ENCODE measurements at places on chromosomes 4 and X. TPM values are rescaled to one million over a fixed set of nuclear protein-coding genes. Genes with fewer than 3 reads are reported as not detected.

ACE2 gene
- not detected for total RNA-seq

DNA sequence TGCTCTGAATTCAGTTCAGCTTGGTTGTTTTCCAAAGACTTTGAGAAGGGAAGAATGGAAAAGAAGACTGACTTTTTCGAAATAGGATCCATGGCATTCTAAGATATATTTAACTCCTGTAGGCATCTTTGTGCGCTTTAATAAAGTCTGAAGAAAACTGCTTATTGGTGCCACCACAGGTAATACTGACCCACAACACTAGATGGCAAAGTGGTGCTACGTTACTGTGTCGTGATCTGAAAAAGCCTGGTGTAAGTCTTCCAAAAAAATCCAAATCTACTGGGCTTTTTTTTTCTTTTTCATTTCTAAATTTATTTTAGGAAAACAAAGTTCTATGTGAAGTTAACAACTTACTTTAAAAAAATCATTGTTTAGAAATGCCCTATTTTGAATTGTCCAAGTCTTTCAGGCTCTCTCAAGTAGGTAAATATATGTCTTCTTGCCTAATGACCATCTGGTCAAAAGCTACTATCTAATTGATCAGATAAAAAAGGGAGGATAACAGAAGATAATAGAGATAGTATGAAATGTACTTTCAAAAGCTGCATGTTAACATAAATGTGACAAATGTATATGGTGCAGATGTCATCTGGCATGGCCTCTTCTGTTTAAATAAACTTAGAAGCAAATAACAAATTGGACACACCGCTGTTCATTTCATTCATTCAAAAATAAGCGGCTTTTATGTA, 47.0 kb upstream of the MID1IP1 start:
- DNase-seq: no peak

DNA sequence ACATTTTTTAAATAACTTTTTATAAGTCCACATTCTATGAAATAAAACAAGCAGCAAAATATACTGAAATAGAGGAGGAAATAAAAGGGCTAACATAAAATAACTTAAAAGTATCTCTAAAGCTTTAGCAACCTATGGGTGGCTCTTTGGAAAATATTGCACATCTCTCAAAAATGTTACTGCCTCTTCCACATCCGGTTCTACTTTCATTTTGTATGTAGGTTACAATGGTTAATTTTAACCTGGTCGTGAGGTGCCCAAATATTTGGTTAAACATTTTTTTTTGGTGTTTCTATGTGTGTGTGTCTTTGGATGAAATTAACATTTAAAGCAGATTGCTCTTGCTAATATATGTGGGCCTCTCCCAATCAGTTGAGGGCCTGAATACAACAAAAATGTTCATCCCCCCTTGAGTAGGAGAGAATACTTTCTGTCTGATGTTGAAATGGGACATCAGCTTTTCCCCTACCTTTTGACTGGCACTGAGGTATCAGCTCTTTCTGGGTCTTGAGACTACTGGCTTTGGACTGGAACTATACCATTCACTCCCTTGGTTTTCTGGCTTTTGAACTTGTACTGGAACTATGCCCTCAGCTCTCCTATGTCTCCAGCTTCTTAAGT, 353.0 kb downstream of the ADAM29 start:
- DNase-seq: no peak

GABRG1 gene
- total RNA-seq: not detected

GPR119 gene
- total RNA-seq: not detected

DNA sequence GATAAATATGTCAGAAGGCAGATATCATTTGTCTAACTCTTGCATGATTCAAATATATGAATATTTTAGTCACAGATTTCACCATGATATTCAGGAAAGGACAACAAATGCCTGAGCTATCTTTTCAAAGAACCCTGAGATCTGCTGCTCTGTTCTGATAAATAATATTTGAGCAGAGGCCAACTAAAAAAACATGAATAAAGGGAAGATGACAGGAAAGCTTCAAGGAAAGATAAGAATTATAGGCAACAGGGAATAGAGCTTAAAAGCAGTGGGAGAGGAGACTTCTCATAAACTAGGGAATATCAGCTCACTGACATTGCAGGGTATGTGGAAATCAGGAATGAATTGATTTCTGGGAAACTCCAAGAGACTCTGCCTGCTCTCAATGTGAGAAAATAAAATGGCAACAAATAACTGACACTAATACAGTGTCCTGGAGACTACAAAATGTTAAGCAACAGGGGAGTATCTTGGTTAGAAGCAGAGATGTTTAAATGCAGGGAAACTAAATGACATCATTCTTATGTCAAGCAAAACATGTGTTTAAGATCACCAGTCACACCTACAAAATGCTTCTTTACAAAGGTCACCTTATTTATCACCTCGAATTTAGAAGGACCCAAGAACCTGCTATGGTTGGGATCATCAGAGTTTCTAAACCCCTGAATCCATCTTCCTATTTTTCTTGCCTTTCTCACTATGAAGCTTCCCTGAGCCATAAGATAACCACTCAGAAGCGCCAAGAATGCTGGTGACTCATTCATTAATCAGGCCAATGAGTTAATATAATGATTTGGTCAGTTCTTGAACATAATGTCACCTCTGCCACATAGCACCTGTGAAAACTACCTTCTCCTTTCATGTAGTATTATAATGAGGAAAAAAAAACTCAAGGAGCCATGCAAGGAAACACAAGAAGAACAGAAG, 78.1 kb downstream of the NDST3 start:
- no peak for DNase-seq

DNA sequence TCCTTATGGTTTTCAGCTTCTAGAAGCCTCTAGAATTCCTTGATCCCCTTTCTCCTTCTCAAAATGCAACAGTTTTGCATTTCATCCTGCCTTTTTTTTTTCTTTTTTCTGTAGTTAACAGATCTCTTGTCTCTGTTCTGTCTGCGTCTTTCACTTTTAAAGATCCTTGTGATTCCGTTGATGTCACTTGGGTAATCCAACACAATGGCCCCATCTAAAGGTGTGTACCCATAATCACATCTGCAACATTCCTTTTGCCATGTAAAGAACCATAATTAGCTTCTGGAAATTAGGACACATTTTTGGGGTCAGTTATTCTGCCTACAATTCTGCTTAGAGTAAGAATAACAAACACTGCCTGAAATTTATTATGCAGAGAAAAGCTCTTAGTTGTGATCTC, 1180.9 kb upstream of the ADGRL3 start:
- DNase-seq: no peak

SPATA18 gene
- total RNA-seq: not detected

FANCB gene
- 3.7 TPM for total RNA-seq

- peak; percentile 15 for DNase-seq
Measured at GRCh38 chrX:40201329-40201885, 103.6 kb upstream of the BCOR start.

IL21 gene
- not detected for total RNA-seq

ERAS gene
- total RNA-seq: not detected

CTAG2 gene
- 12.0 TPM for total RNA-seq

UGT2A1 gene
- total RNA-seq: not detected

GRCh38 chrX:81195712-81196111, 6.0 kb downstream of the HMGN5 start:
- DNase-seq: peak; percentile 38

GRCh38 chr4:121784975-121785374, 16.1 kb upstream of the EXOSC9 start:
- no peak for DNase-seq

GRCh38 chrX:153582896-153583295, 16.0 kb downstream of the CCNQ start:
- DNase-seq: peak; percentile 81

SCLT1 gene
- 22.1 TPM for total RNA-seq

GRCh38 chrX:119885554-119886428, 9.9 kb upstream of the AKAP14 start:
- no peak for DNase-seq

- no peak for DNase-seq
Measured at GRCh38 chr4:96744676-96745075, 904.8 kb downstream of the PDHA2 start.

FATE1 gene
- not detected for total RNA-seq

- no peak for DNase-seq
Measured at GRCh38 chr4:2906218-2906617, 57.0 kb downstream of the NOP14 start.

DNA sequence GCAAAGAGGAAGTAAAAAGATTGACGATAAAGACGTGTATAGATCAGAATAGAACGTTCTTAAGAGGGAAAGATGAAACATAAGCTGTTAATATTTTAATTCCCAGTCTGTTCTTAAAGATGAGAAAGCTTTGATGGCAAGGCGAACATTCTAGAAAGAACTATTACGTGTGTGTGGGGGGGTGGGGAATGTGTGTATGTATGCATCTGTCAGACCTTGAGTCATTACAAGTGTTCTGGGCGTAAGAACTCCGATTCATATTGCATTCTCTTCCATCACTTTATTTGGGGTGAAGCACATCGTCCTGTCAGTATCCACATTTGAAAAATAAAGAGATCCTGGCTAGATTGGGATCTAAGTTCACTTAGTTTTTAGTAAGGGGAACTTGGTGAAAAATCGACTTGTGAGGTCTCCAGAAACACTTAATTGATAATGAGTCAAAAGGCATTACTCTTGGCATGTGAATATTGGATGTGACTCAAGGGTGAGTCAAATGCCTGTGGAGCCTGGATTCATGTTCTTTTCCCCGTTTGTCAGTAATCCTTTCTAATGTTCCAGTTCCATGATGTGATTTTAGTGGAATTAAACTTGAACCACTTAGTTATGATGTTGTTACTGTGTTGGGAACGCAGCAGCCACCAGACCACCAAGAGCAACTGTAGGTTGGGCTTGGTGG, 3.1 kb downstream of the SMS start:
- no peak for DNase-seq

DNA sequence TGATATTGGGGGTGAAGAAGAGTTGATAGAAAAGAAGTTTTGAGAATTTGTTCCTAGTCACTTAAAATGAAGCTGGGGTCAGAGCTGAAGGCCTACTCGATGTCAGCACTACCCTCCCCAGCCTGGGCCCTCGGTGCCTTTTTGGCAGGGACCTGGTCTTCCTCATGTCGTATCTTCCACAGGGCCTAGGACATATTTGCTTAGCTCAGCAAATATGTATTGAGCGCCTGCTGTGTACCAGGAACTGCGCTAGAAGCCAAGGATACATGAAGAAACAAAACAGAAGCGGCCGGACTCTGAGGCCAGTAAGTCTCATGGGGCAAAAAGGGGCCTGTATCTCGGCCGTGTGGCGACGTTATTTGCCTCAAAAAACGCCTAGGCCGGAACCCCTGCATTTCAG, 44.3 kb downstream of the DCTD start:
- DNase-seq: no peak

DNA sequence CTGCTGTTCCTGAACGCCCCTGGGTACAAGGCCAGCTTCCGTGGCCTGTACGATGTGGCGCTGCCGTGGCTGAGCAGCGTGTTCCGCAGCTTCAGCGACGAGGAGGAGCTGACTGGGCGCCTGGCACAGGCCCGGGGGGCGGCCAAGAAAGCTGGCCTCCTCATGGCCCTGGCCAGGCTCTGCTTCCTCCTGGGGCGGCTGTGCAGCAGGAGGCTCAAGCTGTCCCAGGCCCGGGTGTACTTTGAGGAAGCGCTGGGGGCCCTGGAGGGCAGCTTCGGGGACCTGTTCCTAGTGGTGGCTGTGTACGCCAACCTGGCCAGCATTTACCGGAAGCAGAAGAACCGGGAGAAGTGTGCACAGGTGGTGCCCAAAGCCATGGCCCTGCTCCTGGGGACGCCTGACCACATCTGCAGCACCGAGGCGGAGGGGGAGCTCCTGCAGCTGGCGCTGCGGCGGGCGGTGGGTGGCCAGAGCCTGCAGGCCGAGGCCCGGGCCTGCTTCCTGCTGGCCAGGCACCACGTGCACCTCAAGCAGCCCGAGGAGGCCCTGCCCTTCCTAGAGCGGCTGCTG, 28.2 kb downstream of the SH3TC1 start:
- no peak for DNase-seq

GRCh38 chrX:100674705-100675104, 30.7 kb downstream of the SRPX2 start:
- no peak for DNase-seq

S100G gene
- not detected for total RNA-seq

GRCh38 chrX:14598330-14598729, 69.0 kb downstream of the GLRA2 start:
- DNase-seq: no peak

GPR50 gene
- total RNA-seq: not detected

DNA sequence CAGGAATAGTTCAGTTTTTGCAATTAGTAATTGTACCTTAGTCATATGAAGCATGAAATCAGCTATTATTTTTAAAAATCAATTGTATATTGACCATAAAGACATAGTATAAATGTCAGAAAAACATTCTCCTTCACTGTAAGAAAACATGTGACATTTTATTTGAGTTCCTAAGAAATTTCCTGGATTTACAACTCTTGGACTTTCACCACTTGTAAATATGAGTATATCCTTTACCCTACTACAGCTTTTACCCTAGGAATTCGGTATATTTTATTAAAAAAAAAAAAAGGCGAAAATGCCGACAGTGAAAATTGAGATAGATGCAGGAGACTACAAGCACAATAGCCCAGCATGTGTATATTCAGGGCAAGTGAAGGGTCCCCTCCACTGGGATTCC, 14.9 kb downstream of the ADH1A start:
- DNase-seq: no peak

FTHL17 gene
- total RNA-seq: not detected

DNA sequence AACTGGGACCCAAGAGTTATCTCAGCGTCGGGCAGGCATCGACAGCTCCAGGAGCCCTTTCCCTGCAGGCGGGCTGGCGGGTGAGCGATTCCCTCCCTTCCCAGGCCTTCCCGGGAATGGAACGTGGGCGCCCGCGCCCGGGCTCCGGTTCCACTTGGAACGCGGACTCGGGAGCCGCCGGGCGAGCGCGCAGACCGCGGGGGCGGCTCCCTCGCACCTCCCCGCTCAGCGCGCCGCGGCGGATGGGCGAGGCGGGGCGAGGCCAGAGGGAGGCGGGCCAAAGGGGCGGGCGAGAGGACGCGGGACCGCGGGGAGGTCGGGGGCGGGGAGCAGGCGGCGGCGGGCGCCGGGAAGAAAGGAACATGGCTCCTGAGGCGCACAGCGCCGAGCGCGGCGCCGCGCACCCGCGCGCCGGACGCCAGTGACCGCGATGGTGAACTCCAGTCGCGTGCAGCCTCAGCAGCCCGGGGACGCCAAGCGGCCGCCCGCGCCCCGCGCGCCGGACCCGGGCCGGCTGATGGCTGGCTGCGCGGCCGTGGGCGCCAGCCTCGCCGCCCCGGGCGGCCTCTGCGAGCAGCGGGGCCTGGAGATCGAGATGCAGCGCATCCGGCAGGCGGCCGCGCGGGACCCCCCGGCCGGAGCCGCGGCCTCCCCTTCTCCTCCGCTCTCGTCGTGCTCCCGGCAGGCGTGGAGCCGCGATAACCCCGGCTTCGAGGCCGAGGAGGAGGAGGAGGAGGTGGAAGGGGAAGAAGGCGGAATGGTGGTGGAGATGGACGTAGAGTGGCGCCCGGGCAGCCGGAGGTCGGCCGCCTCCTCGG, at the start of gene PKD2:
TSS of gene PKD2 (plus strand) at position 332 of the 818 bp plus-strand sequence. CDS start at position 431, 99 bp downstream.
- DNase-seq: peak; percentile 44

- no peak for DNase-seq
Measured at GRCh38 chrX:337331-337831, 18.8 kb upstream of the GTPBP6 start.

GRCh38 chrX:36462142-36462541, 542.6 kb downstream of the CFAP47 start:
- no peak for DNase-seq
